EL (cell line): ENCODE measurements at places on chromosomes 16 and 17.
A peak's percentile ranks its signal among the peaks of the same experiment; 100 is the strongest.

DNA sequence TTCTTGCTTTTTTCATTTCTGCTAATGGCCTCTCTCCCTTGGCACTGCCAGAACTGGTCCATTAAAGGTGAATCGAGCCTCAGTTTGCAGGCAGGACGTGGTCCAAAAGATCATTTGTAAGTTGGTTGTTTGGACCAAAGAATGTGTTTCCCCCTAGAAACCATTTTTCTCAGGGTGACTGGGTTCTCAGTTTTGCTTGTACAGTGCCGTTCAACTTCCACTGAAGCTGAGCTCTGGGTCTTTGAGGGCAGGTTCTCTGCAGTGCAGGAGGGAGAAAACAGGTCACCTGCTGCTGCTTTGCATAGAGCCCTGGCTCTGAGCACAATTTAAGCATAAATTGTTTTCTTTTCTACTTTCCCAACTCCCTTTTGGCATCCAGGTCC is 9.0 kb upstream of the AMZ2 start:
- no peak for DNase-seq

DNA sequence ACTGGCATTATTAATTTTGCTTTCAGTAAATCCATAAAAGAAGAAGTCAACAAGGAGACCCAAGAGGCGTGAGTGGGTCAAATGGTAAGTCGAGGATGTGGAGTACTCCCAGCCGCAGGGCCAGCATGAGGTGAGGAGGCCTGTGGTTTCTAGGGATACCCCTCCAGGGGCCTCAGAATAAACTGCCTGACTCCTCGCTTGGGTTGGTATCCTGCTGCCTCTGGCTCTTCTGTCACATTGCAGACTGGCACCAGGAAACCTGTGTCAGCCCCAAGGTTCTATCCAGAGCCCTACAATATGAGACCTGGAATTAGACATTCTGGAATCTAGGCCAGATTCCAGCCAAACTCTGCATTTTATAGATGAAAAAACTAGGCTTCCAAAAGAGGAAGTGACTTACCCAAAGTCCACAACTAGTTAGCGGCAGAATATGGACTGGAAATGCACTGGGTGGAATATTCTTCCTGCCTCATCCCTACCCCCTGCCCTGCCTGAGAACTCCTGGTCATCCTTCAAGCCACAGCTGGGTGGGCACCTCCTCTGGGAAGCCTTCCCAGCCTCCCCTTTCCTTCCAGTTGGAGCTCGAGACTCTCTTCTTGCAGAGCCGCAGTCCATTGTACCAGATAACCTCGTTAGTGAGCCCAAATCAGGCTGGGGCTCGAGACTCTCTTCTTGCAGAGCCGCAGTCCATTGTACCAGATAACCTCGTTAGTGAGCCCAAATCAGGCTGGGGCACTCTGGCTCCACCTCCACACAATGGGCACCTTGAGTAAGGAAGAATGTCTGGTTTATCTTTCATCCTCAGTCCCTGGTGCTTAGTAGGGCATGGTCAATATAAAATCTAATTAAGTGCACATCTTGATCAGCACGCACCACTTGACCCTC is 22.6 kb downstream of the C17orf67 start:
- DNase-seq, result no peak

DNA sequence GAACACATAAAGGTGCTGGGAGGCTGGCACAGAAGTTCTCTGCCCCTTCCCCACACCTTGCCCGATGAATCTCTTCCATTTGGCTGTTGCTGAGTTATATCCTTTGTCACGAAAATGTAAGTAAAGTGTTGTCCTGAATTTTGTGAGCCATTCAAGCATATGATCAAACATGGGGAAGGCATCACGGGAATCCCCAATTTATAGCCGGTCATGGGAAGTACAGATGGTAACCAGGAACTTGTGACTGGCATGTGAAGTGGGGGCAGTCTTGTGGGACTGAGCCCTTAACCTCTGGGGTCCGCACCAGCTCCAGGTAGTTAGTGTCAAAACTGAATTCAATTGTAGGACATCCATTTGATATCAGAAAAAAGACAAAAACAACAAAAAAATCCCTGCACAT is 13.2 kb downstream of the TOM1L2 start:
- no peak for DNase-seq

GRCh38 chr16:88460496-88461330 is 7.6 kb downstream of the ZFPM1 start:
- DNase-seq, result no peak

GRCh38 chr16:78161023-78161729 is 61.7 kb downstream of the WWOX start:
- no peak for DNase-seq

DNA sequence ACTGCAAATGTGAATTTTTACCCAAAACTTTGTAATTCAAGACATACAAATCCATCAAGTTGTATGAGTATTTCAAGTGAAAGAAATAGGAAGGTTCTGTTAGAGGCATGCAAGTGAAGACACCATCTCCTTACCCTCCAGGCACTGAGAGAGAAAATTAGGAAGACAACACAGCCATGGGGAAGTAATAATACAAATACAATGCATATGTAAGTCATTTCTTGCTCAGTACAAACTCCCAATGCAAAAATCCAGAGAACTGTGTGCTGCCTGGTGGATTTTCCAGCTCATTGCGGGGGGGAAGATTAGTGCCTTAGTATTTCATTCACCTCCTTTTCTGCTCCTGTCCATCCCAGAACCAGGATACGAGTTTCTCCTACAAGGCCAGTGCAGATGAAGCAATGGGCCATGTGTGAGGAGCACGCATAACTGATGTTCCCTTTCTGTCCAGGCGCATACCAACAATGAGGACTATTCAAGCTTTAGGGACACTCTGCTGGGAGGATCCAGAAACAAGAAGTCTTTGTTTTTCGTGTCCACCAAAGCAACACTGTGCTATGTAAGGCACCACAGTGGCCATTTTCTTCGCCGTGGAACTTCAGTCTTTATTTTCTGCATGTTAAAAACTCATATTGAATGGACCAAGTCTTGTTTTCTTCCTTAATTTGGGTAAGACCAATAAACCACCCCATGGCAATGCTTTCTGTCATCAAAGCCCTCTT is 143.7 kb upstream of the RCVRN start:
- DNase-seq, result no peak

DNA sequence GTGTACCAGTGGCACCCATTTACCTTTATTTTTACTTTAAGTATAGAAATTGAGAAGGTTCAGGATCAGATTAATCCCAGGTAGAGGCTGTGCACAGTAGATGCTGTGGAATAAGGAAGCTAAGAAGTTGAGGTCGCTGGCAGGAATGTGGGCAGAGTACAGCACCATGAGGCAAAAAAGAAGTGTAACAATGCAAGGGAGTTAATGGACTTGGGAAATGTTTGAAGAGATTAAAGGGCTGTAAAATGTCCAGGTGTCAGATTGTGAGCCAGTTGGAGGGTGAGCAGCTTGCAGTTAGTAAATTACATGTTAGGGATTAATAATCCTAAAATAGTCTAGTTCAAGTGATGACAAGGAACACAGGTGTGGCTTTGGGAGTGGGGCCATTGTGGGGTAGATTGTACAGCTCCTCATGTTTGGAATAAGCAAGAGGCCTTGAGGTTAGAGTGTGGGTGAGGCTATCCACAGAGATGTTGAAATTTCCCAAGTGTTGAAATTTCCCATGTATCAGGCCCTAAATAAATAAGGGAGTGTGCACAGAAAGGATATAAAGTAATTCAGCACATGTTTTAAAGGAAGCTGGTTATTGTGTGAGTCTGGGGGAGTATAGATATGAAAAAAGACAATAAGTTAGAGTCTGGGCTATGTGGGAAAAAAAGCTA is 21.5 kb downstream of the TAT start:
- DNase-seq, result no peak

DNA sequence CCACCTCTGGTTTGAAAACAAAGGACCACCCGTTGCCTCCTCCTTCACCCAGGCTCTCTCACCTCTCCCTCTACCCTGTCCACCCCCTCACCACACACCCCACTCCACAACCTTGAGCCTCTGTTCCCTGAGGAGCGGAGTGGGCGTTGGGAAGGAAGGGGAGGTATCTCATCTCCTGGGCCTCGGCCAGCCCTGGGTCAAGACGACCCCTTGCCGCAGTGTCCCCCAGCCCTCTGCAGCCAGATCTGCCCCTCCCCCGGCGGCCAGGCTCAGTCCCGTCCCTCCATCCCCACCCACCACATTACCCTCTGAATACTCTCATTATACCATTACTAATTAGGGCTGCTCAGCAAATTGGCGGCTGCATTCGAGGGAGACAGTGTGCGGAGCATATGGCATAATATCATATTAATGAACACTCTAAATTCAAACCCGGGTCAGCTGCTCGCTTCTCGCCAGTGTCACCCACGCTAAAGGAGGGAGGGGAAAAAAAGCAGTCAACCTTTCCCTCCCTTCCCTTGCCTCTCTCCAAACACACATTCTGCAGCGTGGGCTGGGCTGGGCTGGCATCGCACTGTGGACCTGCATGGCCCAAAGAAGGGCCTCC is 123.2 kb upstream of the LHX1 start:
- DNase-seq, result no peak

- DNase-seq, result no peak
Observed at GRCh38 chr17:72053036-72053435, 67.8 kb upstream of the SOX9 start.

DNA sequence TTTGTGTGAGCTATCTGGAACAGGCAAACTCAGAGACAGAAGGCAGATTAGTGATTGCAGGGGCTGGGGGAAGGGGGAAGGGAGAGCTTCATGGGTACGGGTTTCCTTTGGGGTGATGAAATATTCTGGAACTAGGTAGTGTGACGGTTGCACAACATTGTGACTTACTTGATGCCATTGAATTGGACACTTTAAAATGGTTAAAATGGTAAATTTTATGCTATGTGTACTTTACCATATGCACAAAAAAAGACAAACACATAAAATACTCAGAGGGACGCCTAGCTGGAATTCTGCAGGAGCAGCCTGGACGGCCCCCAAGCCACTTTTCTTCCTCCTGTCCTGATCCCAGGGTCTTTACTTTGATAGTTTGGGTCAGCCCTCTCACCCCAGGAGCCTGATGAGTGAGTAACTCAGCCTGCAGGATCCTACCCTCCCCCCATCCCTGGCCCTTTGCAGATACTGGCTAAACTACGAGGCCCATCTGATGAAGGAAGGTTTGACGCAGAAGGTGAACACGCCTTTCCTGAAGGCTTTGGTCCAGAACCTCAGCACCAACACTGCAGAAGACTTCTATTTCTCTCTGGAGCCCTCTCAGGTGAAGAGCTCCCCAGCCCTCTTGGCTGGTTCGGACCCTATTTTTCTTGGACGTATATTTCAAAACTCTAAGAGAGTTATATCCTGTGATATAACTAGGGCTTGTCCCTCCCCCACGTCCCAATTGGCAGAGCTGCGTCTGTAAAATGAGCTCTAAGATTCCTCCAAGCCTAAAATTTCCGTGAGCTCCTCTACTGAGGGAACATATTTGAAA is 7.8 kb downstream of the ADGRG3 start:
- DNase-seq, result no peak

- no peak for DNase-seq
Observed at GRCh38 chr16:88886845-88887521, 20.5 kb upstream of the PABPN1L start.

GRCh38 chr16:7597677-7598076 is 265.0 kb downstream of the RBFOX1 start:
- DNase-seq, result no peak

GRCh38 chr16:11667824-11668622 is at the start of gene SNN:
TSS of gene SNN (plus strand) at chr16:11668455. CDS start at chr16:11676060, 7,605 bp downstream.
- peak; percentile 83 for DNase-seq
